ENCODE measurements at places on chromosomes 6 and 20.

GRCh38 chr6:147279427-147279826, 75.2 kb downstream of the STXBP5 start:
- DNase-seq, result no peak

DNA sequence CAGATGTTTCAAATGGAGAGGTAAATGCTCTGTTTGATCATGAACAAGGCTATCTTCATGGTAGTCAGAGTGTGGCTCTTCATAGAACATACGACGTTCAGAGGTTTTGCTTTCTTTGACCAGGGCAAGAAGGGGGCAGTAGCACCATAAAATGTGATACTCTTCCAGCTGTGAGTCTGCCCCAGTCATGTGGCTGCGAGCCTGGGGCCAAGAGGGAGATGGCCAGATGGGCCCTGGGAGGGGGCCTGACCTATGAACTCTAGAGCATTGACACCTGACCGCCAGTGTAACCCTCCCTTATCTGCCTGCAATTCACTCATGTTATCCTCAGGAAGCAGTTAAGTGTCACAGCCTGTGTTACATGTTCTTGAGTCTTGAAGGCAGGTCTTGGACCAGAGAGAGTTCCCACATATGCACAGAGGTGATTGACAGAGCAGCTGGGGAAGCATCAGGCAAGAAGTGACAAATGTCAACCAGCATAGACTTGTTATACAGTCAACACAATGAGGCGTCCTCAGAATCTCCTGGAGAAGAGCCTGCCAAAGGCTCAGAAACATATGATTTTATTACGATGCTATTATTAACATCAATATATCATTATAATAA, 55.0 kb downstream of the SCML4 start:
- no peak for DNase-seq

DNA sequence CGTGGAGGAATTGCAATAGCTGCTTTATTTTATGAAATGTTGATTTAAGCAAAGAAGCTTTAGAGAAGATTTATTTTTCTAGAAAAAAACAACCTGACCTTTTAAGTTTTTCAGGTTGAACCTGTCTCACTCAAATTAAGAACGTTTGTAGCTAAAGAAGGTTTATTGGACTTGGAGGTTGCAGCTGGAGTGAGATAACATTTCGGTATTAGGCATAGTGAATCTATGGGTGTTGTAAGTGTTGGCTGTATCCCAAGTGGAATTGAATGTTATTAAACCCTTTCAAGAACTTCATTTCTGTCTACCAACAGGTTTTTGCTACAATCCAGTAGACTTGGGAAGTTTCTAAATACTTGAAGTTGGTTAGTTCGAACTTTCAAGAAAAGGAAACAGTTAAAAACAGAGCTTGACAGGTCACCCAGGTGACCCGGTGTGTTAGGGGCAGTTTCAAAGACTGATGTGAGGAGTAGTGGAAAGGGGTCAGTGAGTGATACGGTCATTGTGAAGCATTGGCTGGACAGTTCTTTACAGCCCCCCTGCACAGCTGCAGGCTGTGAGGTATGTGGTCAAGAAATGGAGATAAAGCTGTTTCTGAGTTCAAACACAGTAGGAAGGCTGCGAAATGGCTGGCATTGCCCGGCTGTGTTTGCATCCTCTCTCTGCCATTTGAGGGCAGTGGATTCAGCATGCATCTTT, 2.4 kb upstream of the TBCC start:
- no peak for DNase-seq

DNA sequence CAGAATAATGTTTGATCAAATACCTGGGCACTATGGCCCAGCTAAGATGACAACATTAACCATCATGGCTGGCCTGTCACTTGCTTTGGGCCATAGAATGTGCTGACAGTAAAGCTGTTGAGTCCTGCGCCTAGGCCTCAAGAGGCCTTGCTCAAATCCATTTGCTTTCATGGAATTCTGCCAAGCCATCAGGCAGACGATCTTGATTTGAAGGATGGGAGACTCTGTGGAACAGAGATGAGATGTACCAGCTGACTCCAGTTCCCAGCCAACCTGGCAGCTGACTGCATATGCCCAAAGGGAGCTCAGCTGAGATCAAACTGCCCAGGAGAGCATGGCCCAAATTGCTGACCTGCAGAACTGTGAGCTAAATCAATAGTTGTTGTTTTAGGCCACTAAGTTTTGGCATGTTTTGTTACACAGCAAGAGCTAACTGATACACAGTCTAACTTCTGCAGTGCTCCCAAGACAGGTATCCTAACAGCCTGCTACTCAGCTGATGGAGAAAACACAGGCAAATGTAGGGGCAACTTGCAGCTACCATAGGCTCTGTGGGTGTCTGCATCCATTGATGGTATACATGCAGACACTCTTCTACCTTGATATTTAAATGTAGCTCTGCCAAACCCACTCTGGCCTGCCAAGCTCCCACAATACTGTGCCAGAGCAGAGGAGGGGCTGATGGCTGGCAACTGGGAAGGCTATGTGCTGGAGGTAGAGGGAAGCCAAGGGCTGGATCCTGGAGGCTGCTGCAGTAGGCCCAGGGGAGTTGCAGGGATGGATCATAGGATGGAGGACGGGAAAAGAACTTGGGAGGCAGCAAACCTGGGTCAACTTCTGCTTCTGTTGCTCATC, 55.2 kb upstream of the RNF24 start:
- no peak for DNase-seq

DNA sequence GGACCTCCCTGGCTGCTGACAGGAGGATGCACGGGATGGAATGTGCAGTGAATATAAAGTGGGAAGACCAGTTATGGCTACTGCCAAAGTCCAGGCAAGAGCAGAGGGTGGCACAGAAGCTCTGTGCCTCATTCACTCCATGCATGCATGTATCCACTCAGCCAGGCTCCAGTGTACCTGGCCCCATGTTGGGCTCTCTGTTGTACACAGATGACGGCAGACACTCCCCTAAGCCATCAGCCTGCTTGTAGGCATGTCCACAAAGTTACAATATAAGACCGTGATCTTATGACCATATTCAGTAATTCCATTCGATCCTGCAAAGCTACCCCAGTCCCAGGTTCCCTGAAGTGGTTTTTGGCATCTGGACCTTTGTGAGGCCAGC, 116.8 kb downstream of the PREX1 start:
- no peak for DNase-seq

DNA sequence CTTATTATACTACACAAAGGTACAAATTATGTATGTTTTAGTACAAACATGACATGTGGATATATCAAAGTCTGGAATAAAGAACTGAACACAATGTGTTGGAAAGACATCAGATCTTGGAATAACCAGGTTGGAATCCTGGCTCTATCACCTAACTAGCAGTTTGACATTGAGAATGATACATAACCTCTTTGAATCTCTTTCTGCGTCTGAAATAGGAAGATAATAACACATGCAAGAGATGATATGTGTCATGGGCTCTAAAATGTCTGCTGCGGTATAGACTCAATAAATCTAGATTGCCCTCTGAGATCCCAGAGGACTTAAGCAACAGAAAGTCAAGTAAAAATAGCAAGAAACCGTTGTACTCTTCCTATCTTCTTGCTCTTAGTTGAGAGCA, 66.8 kb upstream of the CCN2 start:
- no peak for DNase-seq

- DNase-seq, result no peak
These were observed 72.0 kb upstream of the JAG1 start for GRCh38 chr20:10745790-10746189.

DNA sequence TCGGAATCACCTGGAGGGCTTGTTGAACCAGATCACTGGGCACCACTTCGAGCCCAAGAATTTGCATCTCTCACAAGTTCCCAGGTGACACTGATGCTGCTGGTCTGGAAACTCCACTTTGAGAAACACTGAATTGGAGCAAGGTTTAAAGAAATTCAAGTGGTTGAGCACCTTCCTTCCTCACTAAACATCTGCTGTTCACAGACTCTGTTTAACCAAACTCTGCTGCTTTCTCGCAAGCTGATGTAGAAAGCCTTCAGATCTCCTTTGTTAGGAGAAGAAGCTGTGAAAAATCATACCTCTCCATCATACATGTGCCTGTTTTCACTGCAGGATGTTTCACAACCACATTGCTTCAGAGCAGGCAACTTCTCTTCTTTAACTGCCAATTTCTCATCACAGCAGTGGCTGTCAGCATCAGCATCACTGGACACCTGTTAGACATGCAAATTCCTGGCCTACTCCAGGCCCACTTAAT, 87.5 kb upstream of the TOP1 start:
- DNase-seq, result no peak

Data from stimulated activated CD8-positive, alpha-beta memory T cell treated with anti-CD3 and anti-CD28 coated beads, Interleukin-4, amount 100 ng/mL, for 1 hour (primary cell).